ENCODE measurements at places on chromosomes 7 and 10.

GRCh38 chr10:70145666-70146488 is 623 bp downstream of the TYSND1 start:
- peak; percentile 55 for DNase-seq

DNA sequence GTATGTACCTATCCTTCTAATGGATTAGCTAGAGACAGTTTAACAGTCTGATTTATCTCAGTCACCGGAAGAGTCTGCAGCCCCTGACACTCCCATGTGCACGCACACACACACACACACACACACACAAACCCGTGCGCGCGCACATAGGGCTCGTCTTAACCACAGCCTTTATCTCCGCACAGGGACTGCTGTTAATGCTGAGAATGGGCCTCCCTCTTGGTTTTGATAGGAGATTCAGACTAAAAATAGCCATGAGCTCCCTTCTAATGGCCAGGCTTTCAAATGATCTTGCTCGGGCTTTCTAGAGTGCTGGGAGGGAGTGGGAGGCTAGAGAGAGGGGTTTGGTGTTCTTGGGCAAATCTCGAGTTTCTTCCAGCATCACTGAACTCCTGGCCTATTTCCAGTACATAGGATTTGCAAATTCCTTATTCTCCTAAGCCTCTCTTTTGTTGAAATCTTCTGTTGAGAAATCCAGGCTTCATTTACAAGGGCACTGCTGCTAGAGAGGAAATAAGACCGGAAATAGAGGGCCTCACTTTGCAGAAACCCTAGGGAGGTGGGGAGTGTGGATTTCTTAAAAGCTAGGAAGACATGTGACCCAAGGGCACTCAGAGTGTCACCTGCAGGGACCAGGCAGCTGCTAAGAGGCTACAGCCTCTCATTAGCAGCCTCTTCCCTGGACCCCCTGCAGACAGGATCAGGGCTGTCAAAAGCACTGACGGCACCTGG is 2.4 kb downstream of the TMEM72 start:
- no peak for DNase-seq

DNA sequence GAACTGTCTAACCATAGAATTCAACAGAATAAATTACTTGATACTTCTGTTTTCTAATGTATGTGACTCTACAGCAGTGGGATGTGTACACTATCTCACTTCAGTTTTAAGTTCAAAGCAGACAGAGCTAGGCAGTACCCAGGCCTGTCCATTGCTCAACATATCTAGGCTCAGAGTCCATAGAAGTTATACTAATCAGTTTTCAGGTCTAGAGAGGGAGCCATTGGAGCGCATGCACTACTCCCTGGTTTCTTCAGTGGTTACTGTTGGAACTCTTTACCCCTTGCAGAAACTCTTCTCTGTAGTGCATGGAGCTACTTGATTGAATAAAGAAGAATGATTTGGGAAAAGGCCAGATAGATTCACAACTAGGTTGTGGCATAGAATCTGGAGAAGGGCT is 4.4 kb downstream of the CD36 start:
- DNase-seq, result no peak

DNA sequence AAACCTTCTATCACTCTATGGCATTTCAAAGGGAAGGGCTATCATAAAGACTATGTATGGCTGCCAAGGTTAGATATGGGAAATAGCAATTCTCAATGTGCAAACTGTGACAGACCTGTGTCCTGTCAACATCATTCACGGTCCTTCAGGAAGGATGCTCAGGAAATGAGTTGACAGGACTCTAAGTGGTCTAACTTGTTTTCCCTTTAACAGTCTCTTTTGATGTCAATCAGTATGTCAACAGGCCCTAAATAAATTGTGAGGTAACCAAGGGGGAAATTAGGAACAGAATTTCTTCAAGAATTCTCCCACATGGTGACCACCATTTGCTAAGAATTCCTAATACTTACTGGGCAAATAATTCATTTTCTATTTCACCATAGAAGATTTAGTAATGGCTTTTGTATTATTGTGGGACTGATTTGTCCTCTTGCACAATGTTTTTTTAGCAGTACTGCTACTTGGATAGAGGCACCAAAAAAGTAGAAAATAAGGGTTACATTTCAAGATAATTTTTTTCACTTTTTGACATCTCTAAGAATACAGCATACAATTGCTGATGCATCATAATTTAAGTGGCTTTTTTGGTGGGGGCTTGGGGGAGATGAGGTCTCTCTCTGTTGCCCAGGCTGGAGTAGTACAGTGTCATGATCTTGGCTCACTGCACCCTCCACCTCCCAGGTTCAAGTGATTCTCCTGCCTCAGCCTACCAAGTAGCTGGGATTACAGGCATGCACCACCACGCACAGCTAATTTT is 275.8 kb downstream of the CACNA2D1 start:
- no peak for DNase-seq

DNA sequence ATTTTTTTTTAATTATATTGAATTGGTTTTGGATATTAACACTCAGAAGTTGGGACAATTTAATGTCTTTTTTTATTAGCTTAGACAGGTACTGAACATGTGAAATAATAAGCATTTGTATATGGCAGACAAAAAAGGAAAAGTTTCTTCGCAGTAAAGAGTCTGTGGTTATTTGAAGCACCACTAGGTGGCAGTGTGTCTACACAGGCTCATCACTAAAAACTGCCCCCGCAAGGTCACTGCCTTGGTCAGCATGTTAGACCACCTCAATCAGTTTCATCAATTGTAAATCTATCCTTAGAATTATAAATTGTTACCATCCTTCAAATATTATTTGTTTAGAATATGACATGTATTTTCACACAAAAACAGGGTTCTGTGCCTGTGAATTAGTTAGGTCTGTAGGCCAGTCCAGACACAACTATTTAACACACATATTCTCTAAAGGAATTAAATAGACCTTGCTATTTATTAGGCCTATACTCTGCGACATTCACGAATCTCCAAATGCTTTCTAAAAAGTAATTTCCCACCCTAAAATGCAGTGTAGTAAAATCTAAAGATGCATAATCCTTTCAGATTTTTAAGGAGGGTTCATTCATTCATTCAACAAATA is 17.0 kb downstream of the PNLIPRP3 start:
- DNase-seq, result no peak

- DNase-seq, result no peak
These were observed 348.5 kb downstream of the GRID1 start for GRCh38 chr10:86017841-86018734.

GRCh38 chr10:71460615-71461014 is 63.9 kb downstream of the CDH23 start:
- no peak for DNase-seq

GRCh38 chr10:118462401-118462800 is 120.3 kb upstream of the FAM204A start:
- no peak for DNase-seq

DNA sequence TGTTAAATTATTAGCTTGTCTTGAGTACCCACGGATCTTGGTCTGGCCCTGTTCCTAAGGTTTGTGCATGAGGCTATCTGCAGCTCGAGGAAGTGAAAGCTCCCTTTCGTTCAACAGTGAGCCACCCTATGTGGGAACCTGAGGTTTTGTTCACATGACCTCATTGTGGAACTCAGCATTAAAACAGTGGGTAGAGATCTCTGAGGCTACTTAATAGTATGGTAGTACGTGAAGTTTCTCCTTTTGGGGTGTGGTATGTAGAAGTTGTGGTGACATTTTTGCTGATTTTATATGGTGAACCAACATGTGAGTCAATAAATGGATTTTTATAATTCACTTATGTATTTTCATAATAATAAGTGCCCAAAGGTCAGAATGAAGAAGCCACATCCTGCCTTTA is 252.7 kb upstream of the FERD3L start:
- DNase-seq, result no peak

GRCh38 chr7:4713183-4713784 is 31.2 kb downstream of the FOXK1 start:
- DNase-seq, result no peak

DNA sequence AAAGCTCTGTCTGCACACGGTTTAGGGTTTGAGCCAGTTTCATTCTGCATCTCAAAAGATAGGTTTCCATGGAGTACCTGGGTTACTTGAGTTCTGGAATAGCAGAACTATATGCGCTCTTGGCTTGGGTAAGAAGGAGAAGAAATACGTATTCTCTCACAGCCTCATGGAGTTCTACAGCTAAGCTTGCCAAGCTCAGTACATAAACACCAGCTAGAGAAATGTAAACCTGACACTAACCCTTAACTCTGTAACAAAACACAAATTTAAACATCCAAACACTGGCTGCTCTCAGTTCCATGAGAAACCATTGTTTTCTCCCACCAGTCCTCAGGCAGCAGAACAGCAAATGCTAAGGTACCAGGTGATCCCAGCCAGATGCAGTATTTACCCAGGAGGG is 557.2 kb downstream of the INHBA start:
- no peak for DNase-seq
